ENCODE measurements at places on chromosomes 4 and X. TPM values are rescaled to one million over a fixed set of nuclear protein-coding genes. Genes with fewer than 3 reads are reported as not detected.
A peak's percentile ranks its signal among the peaks of the same experiment; 100 is the strongest.

The GAGE12E gene
- total RNA-seq, result not detected

GRCh38 chrX:7372825-7373525 lies 225.0 kb upstream of the PUDP start:
- no peak overlapping the region for H3K4me3 ChIP-seq
- peak; percentile 79 for DNase-seq
- no peaks in the 10 kb centered on the region for H3K36me3 ChIP-seq
- no peaks in the 10 kb centered on the region for H3K27me3 ChIP-seq
- H3K4me1 ChIP-seq, result peaks cover 17% of the 10 kb centered on the region
- H3K27ac ChIP-seq, result peak overlapping the region; percentile 70

GRCh38 chr4:9800848-9801247 lies 19.4 kb downstream of the DRD5 start:
- no peaks in the 10 kb centered on the region for H3K36me3 ChIP-seq
- H3K27me3 ChIP-seq, result no peaks in the 10 kb centered on the region
- no peak overlapping the region for H3K27ac ChIP-seq
- H3K4me1 ChIP-seq, result no peaks in the 10 kb centered on the region
- H3K4me3 ChIP-seq, result no peak overlapping the region

- H3K27ac ChIP-seq, result no peak overlapping the region
- H3K27me3 ChIP-seq, result no peaks in the 10 kb centered on the region
- H3K4me3 ChIP-seq, result no peak overlapping the region
These were observed 94.3 kb downstream of the DKK2 start for GRCh38 chr4:106941841-106942240.

GRCh38 chrX:22163326-22163725 lies 109.4 kb upstream of the CBLL2 start:
- H3K4me3 ChIP-seq, result no peak overlapping the region
- H3K4me1 ChIP-seq, result peaks cover 23% of the 10 kb centered on the region
- no peaks in the 10 kb centered on the region for H3K27me3 ChIP-seq
- no peaks in the 10 kb centered on the region for H3K36me3 ChIP-seq

DNA sequence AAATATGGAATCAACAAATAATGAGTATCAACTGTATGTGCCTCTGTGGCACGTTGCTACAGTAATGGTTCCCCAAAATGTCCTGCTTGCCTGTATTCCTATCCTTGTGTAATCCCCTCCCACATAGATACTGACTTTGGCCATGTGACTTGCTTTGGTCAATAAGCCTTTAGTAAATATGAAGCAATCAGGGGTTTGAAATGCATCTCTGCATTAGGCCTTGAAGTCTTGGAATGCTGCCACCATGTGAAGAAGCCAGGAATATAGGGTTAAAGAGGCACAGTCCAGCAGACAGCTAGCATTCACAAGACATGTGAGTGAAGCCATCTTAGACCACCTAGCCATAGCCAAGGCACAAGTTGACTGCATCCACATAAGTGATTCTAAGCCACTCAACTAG lies 190.9 kb downstream of the GABRB1 start:
- no peak for DNase-seq
- H3K27ac ChIP-seq, result no peak overlapping the region
- no peaks in the 10 kb centered on the region for H3K4me1 ChIP-seq

DNA sequence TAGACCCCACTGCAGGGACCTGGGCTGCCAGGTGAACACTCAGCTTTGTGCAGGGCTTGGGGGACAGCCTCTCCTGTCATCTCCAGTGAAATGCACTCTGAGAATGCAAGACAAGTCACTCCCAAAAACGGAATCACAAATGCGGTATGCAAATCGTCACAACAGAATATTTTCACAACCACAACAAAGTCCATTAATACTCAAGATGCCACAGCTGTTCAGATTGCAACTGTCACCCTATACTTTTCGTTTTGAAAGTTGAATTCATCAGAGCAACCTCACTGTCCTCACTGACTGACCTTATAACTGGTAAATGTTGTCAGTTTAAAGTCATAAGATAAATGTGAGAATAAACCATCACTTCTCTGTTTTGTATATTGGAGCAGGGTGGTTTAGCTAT lies 16.6 kb downstream of the JAKMIP1 start:
- no peaks in the 10 kb centered on the region for H3K27me3 ChIP-seq
- no peaks in the 10 kb centered on the region for H3K36me3 ChIP-seq
- no peak for DNase-seq
- no peaks in the 10 kb centered on the region for H3K4me1 ChIP-seq
- H3K27ac ChIP-seq, result no peak overlapping the region

- no peaks in the 10 kb centered on the region for H3K27me3 ChIP-seq
- peaks cover 27% of the 10 kb centered on the region for H3K4me1 ChIP-seq
- H3K36me3 ChIP-seq, result no peaks in the 10 kb centered on the region
- no peak for DNase-seq
These were observed 40.4 kb upstream of the PDLIM5 start for GRCh38 chr4:94411296-94411695.

- DNase-seq, result no peak
- H3K27me3 ChIP-seq, result no peaks in the 10 kb centered on the region
- no peak overlapping the region for H3K27ac ChIP-seq
- H3K36me3 ChIP-seq, result no peaks in the 10 kb centered on the region
- 0 out of 2 replicates have a peak, but pooled peaks cover 3% of the 10 kb centered on the region for H3K4me1 ChIP-seq
These were observed 18.3 kb downstream of the ADGRG4 start for GRCh38 chrX:136318895-136319597.

GRCh38 chr4:19729886-19730651 lies 521.6 kb upstream of the SLIT2 start:
- H3K27me3 ChIP-seq, result no peaks in the 10 kb centered on the region
- H3K36me3 ChIP-seq, result no peaks in the 10 kb centered on the region
- H3K27ac ChIP-seq, result no peak overlapping the region
- H3K4me1 ChIP-seq, result no peaks in the 10 kb centered on the region
- H3K4me3 ChIP-seq, result no peak overlapping the region

The EDNRA gene
- total RNA-seq, result 2.4 TPM

DNA sequence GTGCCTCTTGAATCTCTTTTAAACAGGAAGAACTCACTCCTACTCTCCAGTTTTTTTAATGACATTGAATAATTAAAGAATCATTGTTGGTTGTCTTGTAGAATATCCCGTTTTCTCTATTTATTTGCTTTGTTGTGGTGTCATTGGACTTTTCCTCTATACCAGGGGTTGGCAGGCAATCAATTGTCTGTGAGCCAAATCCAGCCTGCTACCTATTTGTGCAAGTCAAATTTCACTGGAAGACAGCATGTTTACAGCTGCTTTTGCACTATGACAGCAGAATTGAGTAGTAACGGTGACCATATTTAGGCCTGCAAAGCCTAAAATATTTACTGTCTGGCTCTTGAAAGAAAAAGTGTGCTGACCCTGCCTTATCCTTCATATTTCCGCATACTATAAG lies 34.8 kb downstream of the POLA1 start:
- no peak for DNase-seq
- peaks cover 36% of the 10 kb centered on the region for H3K36me3 ChIP-seq
- peaks cover 10% of the 10 kb centered on the region for H3K4me1 ChIP-seq
- H3K4me3 ChIP-seq, result no peak overlapping the region
- no peaks in the 10 kb centered on the region for H3K27me3 ChIP-seq

The XK gene
- total RNA-seq, result 7.7 TPM

- peaks cover 21% of the 10 kb centered on the region for H3K4me1 ChIP-seq
- DNase-seq, result no peak
- peak overlapping the region; percentile 80 for H3K27ac ChIP-seq
- peak overlapping the region; percentile 88 for H3K4me3 ChIP-seq
These were observed 453 bp upstream of the PBDC1 start for GRCh38 chrX:76172325-76172893.

The P2RY8 gene
- total RNA-seq, result not detected

DNA sequence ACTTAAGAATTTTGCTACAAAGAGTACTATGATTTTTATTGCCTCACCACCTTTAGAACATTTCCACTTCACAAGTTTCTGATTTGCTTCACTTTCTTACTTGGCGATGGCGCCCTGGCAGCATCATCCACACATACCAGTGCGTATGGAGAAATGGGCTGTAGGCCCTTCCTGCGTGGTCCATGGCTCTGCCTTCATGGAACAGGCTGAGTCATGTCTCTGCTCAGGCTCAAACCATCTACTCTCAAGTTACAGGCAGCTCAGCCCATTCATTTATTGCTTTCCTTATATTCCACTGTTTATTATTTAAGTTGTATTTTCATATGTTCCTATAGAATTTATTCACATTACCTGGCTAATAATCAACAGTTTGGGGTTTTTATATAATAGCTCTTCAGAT lies 21.1 kb downstream of the CASP3 start:
- no peak overlapping the region for H3K27ac ChIP-seq
- peaks cover 5% of the 10 kb centered on the region for H3K36me3 ChIP-seq
- no peak overlapping the region for H3K4me3 ChIP-seq
- DNase-seq, result no peak

DNA sequence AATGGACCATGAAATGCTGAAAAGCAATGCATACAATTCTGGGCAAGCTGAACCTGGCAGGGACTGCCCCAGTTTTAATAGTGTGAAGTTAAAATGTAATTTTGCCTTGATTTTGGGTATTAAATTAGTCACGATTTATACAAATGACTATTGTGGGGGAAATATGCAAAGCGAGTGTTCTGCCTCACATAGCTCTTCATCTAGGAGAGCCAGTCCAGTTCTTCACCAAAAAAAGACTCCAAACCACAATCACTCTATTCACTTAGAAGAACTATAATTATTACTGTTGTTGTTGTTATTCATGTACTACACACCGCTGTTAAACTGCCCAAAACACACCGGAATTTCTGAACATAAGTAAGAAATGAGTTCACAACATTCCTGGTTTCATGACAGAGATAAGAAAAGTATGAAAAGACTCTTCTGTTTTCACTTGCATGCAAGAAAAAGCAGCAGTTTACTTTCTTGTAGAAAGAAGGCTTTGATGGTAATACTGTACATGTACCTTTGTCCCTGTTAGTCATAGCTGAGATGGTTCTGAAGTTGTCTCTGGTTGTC lies 101.9 kb downstream of the QRFPR start:
- no peaks in the 10 kb centered on the region for H3K27me3 ChIP-seq
- H3K27ac ChIP-seq, result no peak overlapping the region
- H3K36me3 ChIP-seq, result no peaks in the 10 kb centered on the region
- H3K4me3 ChIP-seq, result no peak overlapping the region
- H3K4me1 ChIP-seq, result no peaks in the 10 kb centered on the region

- no peaks in the 10 kb centered on the region for H3K27me3 ChIP-seq
- H3K4me1 ChIP-seq, result peaks cover 13% of the 10 kb centered on the region
- no peak overlapping the region for H3K4me3 ChIP-seq
- H3K36me3 ChIP-seq, result no peaks in the 10 kb centered on the region
- DNase-seq, result no peak
These were observed 136.6 kb upstream of the FAM47B start for GRCh38 chrX:34805951-34806350.

DNA sequence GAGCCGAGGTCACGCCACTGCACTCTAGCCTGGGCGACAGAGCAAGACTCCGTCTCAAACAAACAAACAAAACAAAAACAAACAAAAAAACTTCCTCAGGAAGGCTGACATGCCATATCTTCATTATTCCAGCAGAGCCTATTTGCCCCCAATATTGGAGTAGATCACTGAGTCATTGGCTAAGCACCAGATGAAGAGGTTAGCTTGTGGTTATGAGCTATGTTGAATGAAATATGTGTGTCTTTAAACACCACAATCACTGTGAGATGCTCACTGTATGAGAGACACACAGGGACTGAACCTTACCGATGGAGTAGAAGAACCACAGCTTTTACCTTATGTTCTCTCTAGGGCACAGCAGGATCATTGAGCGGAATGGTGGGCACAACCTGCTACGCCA lies 122.1 kb upstream of the EOLA2 start:
- H3K27me3 ChIP-seq, result no peaks in the 10 kb centered on the region
- peaks cover 35% of the 10 kb centered on the region for H3K4me1 ChIP-seq
- no peak overlapping the region for H3K27ac ChIP-seq
- H3K4me3 ChIP-seq, result no peak overlapping the region

The ARHGAP36 gene
- total RNA-seq, result not detected

DNA sequence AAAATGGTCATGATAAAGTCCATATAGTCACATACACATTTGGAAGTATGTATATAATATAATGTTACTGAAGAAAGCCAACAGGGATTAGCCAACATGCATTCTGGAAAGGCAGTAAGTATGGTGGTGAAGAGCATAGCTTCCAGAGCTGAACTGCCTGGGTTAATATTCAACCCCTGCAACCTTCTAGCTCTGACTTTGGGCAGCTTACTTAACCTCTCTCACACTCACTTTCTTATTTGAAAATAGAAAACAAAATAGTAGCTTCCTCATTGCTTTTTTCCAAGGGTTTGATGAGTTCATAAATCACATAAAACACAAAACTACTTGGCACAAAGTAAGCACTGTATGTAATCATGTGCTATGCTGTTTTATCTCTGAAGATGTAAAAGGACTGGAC lies 216.4 kb downstream of the CHIC2 start:
- H3K27ac ChIP-seq, result no peak overlapping the region
- DNase-seq, result no peak
- H3K27me3 ChIP-seq, result no peaks in the 10 kb centered on the region
- no peak overlapping the region for H3K4me3 ChIP-seq
- no peaks in the 10 kb centered on the region for H3K4me1 ChIP-seq
- no peaks in the 10 kb centered on the region for H3K36me3 ChIP-seq

DNA sequence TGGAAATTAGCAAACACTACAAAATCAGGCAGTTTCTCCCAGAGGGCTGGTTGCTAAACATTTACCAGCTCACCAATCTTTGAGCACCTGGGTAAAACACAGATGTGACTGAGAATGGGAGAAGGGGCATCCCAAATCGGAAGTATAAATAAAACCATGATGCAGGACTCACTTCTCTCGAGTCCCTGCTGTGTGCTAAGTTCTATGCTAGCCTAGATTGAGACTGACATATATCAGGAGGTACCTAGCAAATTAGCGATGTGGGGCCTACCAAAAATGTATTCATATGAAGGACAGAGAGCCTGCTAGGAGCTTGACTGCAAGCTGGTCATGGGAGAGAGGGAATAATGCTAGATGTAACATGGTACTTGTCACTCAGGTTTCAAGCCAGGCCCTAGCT lies 171.9 kb upstream of the PGRMC2 start:
- H3K4me3 ChIP-seq, result no peak overlapping the region
- H3K4me1 ChIP-seq, result peaks cover 16% of the 10 kb centered on the region
- no peaks in the 10 kb centered on the region for H3K36me3 ChIP-seq
- H3K27me3 ChIP-seq, result no peaks in the 10 kb centered on the region

GRCh38 chr4:40211224-40212185 lies 14.7 kb downstream of the RHOH start:
- no peaks in the 10 kb centered on the region for H3K4me1 ChIP-seq
- no peak overlapping the region for H3K27ac ChIP-seq
- no peaks in the 10 kb centered on the region for H3K27me3 ChIP-seq
- H3K36me3 ChIP-seq, result no peaks in the 10 kb centered on the region

GRCh38 chrX:153492543-153492942 lies 2.2 kb upstream of the BGN start:
- no peak overlapping the region for H3K4me3 ChIP-seq
- no peak overlapping the region for H3K27ac ChIP-seq
- peaks cover 7% of the 10 kb centered on the region for H3K4me1 ChIP-seq
- H3K27me3 ChIP-seq, result peaks cover 14% of the 10 kb centered on the region

The HELT gene
- not detected for total RNA-seq

All from PC-3 (cell line).